ENCODE measurements at places on chromosomes 16 and 17.
A peak's percentile ranks its signal among the peaks of the same experiment; 100 is the strongest.

DNA sequence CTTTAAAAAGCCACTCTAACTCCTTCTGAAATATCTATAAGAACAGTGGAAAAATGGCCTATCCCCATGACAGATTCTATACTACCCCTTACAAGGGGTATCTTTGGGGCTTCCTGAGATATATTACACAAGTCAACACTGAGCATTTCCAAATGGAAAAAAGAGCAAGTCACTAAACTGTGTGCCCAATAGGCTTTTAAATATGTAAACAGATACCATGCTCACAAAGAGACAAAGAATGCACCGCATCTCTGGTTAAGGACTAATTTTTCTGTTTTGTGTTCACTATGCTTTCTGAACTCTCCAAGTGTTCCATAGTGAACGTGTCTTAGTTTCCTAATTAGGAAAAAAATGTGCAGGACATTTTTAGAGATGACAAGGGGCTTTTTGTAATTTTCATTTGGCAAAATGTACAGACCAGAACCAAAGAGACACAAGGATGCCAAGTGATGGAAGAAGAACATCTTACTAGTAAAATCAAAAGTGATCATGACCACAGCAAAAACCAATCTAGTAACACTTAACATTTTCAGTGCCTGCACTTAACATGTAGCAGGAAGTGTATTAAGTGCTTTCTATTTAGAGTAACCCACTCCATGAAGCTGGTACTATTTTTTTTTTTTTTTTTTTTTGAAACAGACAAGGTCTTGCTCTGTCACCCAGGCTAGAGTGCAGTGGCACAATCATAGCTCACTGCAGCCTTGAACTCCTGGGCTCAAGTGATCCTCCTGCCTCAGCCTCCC is 21.5 kb downstream of the MYH11 start:
- DNase-seq, result no peak

DNA sequence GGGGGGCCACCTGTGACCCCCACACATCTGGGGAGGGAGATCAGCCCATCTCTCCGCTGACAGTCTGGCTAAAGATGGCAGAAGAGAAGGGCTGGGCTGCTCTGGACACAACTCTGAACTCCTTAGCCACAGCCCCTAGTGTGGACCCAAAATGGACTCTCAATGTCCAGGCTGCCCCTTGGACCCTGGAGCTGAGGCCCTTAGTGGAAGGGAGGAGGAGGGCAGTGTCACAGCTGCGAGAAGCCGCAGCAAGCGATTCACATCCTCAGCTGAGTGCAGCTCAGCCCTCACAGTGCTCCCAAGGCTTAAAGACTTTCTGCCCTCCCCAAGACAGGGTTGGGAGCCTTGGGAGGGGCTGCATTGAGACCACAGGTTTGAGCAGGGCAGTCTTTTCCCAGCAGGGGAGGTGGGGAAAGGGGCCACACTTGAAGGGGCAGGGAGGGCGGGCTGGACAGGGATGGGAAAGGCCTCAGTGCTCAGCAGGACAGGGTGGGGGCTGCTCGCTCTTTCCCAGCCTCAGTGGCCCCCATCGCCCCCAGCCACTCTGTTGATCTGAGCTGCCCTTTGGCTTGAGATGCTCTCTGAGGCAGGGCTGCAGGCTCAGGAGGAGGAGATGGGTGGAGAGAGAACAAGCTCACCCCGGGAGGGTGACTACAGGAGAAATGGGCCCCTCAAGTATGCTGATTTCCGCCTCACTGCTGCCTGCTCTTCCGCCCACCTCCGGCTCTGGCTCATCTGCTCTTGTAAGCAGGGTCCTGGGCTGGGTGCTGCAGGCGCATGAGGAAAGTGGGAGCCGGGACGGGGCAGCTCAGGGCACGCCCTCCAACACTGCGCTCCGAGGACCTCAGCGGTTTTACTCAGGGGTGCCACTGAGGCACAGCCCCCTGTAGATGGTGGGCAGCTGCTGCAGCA is 50.9 kb upstream of the MTSS2 start:
- DNase-seq, result no peak

- no peak for DNase-seq
These were observed 22.7 kb downstream of the BCO1 start for GRCh38 chr16:81261049-81261648.

DNA sequence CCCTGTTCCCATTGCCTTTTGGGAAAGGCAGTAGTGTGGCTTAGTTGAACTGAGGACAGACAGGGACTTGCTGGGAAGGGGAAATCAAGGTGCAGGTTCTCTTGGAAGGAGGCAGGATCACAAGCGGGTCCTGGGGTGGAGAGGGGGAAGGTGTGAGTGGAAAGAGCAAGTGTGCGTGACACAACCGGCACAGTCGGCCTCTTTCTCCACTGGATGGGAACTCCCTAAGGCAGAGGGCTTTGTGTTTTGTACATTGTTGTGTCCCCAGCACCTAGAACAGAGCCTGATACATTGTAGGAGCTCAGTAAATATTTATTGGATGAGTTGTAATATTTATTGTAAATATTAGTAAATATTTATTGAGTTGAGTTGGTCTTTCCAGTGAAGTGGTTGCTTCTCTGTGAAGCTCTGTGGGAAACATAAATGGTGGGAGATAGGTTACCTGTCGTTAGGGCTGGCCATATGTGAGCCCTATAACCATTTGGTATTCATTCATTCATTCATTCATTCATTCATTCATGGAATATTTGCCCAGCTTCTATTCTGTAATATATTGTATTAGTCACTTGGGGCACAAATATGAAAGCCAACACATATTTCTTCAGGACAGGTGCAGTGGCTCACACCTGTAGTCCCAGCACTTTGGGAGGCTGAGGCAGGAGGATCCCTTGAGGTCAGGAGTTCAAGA is 34.0 kb downstream of the SMARCE1 start:
- DNase-seq, result no peak

GRCh38 chr16:89374393-89374960 is 115.9 kb downstream of the ANKRD11 start:
- no peak for DNase-seq

GRCh38 chr17:75843577-75844529 is at the start of gene UNC13D:
TSS of gene UNC13D (minus strand) at chr17:75844404. CDS start at chr17:75844337, 67 bp downstream.
- no peak for DNase-seq

DNA sequence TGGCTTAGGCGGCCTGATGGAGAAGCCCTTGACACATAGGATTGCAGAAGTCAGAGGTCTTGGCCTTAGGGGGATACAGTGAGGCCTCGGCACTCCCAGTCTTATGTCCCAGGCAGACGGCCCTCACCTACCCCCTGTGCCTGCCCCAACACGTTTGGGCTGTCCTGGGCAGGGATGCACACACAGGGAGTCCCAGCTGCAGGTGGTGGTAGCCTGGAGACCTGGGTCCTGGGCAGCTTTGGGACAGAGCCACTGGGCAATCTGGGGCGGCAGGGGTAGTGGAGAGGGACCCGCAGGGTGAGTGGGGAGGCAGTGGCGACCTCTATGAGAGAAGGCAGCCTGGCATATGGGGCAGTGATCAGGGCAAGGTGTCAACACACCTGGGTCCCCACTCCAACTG is 48.3 kb downstream of the SDK2 start:
- DNase-seq, result no peak

- no peak for DNase-seq
These were observed 102.5 kb downstream of the PARN start for GRCh38 chr16:14527411-14528044.

DNA sequence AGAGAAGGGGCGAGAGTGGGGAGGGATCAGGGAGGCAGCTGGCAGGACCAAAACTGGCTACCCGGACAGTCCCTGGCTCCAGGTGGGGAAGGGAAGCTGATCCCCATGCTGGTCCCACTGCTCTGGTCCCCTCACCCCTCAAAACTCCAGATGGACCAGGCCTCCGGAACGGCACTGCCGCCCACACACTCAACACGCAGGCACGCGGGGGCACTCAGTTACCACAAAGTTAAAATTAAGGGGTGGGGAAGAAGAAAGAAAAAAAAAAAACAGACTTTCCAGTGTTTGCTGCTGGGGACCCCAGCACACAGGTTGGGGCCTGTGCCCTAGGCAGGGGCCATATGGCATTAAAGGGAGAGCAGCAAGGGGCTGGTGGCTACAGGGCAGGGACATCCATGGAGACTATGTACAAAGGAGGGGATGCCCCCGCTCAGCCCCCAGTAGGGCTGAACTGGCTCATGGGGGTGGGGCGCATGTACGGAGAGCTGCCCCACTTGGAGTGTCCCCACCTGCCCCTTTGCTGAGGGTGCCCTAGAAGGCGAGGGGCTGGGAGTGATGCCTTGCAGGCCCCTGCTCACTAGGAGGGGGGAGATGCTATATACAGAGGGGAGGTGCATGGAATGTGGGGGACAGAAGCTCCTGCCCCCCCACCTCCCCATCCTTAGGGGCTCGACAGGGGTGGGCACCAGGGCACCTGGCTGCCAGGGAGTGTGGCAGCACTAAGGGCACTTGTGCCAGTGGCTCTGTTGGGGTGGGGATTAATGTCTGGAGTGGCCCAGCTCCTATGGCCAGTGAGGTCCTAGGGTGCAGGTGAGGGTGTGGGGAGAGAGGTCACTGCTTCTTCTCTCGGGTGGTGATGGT is 5.6 kb downstream of the TP53I13 start:
- peak; percentile 28 for DNase-seq

- DNase-seq, result peak; percentile 88
These were observed 2.9 kb upstream of the FOXC2 start for GRCh38 chr16:86563469-86564345.

GRCh38 chr17:81143717-81144422 is 21.4 kb upstream of the PVALEF start:
- no peak for DNase-seq

Measured in left hindlimb (tissue), 1 donor.